Kasumi-1 (cell line): ENCODE measurements at places on chromosomes 6 and 20.

- peak; percentile 12 for DNase-seq
Observed at GRCh38 chr6:490251-491037, 98.9 kb downstream of the IRF4 start.

GRCh38 chr20:33862709-33863403 is 51.7 kb downstream of the CHMP4B start:
- DNase-seq = peak; percentile 18

GRCh38 chr6:9192405-9192909 is 757.1 kb upstream of the SLC35B3 start:
- no peak for DNase-seq

DNA sequence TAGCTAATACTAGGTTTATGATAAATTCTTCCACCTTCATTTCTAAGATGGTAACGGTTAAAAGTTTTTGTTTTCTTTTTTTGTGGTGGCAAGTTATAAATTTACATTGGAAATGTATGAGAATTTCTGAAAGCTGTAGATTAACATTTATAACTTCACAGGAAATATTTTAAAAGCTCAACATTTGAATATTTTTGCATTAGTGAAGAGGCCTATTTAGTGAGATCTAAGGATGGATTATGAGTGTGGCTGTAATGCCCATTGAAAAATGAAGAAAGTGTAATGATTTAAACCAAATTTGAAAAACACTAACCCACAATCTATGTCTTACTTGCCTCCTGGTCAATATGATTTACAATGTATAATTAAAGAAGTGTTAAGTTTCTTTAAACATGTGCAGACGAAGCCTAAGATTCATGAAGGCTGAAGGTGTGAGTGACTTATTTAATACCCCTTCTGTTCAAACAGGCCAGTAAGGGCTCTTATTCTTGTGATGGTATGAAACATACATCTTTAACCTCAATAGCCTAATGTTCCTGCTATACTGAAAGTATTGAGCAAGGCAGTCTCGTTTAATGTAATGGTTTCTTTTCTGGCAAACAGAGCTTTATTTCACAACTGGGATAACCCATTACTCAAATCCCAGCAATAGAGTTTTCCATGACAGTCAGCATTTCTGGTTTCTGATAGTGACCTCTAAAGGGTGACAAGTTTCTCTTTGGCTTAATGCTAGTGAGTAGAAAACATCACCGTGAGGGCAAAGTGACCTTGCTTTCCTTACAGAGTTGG is 13.2 kb downstream of the HDGFL1 start:
- no peak for DNase-seq

DNA sequence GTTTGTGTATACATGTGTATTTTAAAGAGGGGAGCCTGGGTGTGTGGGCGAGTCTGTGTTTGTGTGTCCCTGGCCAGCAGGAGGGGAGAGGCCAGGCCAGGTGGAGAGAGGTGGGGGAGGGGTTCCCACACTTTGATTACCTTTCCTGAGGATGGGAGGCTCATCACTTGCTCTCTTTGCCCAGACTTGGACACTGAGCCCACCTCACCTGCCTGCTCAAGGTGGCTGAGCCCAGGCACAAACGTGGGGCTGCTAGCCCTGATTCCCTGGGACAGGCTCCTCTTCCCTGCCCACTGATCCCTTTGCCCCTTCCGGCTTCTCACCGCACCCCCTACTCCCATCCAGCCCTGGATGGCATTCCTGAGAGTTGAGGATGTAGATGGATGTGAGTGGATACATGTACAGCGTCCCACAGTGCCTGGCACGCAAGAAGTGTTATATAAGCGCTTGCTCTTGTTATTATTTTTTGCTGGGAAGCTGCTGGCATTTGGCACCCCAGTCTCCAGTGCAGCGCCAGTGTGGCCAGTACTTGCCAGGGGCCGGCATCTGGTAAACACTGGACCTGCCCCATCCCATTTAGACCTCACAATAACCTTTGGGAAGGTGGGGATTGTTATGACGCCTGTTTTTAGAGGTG is 2.7 kb downstream of the CEBPB start:
- DNase-seq = no peak

DNA sequence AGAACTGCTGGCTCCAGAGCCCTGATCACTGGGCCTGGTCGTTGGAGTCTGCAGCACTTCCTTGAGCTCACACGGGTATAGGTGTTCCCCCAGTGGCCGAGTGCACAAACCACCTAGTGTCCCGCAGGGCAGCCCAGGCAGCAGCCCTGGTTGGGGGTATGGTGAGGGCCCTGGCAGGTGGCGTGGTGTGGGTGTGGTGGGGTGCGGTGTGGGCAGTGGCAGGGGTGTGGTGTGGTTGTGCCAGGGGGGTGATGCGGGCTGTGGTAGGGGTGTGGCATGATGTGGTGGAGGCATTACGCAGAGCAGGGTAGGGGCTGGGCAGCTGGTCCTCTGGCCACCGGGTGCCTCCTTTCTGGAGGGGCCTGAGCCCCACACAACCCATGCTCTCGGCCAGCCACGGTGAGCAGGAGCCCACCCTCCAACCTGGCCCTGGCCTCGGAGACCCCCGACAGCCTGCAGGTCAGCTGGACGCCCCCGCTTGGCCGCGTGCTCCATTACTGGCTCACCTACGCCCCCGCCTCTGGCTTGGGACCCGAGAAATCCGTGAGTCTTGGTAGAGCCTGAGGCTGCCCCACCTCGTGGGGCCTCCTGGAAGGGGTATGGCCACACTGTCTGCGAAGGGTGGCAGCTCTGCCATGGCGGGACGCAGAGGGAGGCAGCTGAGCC is 20.5 kb downstream of the COL20A1 start:
- DNase-seq = no peak

DNA sequence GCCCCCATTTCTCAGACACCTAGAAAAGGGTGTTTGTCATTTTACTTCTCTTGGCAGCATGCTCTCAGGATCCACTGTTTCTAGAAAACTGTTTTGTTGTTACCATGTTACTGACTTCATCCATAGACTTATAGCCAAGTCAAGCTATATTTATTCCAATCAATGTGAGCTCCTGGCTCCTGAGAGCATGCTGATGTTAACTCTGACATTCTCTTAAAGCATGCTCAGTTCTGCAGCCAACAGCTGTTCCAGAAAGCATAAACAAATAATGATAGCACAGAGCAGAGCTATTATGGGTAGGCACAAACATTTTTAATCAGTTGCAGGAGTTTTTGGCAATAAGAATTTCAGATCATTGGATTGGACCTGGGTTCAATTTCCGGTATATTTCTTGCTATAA is 92.4 kb upstream of the CEP85L start:
- DNase-seq = no peak

DNA sequence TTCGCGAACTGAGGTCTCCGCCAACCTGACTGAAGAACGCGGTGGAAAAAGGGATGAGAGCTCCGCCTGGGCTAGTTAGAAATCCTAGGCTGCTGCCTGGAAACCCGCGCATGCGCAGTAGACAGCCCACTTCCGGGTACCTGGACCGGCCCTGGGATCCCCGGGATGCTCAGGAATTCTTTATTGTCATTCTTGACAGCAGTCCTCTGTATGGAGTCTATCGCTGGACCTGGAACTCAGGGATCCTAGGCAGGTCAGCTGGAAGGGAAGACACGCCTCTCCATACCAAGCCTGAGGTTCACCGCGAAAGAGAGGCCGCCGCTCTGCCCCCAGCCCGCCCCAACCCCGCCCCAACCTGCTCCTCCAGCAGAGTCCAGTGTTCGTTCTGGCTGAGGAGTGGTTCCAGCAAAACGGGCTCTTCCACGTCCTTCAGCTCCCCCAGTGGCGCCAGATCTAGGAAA is 1379.2 kb upstream of the DEFB115 start:
- DNase-seq = peak; percentile 4

GRCh38 chr6:154380741-154381140 is 24.1 kb upstream of the IPCEF1 start:
- no peak for DNase-seq

DNA sequence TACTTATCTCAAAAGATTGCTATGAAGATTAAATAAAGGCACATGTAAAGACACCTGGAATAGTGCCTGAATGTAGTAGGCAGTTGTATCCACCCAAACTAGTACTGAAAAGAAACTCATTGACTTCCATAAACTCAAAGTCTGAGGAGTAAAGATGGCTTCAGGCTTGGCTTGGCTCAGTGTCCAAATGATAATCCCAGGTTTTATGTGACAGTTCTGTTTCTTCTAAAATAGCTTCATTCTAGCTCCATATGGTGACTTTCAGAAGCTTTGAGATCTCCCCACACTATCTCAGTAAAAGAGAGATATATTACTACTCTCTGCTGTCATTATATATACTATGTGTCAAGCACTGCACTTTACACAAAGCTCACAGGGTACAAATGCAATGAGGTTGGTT is 121.3 kb downstream of the DOK5 start:
- no peak for DNase-seq

DNA sequence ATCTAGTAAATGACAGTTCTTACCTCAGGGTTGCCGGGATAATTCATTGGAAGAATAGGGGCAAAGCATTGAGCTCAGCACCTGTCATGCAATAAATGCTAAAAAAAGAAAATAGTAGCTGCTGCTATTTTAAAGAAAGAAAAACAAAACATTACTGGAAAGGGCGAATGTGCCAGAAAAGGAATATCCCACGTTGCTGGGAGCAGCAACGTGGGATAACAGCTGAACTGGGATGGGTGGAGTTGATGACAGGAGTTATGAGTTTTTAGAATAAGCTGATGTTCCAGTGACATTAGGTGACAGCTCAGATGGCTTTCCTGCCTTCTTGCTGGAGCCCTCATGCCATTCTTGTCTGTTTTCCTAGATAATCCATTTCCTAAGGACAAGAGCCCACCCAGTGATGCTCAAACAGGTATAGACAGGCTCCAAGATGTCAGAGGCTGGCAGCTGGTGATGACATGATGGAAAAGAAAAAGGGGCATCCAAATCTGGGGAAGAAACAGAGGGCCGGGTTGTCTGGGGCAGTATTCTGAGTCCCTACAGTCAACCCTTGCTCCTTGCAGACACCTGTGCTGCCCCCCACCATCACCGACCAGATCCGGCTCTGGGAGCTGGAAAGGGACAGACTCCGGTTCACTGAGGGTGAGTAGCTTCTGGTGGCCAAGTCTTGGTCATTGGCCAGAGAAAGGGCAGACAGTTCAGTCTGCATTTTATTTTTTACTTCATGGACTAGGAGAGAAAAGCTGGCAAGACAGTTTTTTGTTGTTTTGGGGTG is 1.1 kb upstream of the VARS2 start:
- DNase-seq = no peak

DNA sequence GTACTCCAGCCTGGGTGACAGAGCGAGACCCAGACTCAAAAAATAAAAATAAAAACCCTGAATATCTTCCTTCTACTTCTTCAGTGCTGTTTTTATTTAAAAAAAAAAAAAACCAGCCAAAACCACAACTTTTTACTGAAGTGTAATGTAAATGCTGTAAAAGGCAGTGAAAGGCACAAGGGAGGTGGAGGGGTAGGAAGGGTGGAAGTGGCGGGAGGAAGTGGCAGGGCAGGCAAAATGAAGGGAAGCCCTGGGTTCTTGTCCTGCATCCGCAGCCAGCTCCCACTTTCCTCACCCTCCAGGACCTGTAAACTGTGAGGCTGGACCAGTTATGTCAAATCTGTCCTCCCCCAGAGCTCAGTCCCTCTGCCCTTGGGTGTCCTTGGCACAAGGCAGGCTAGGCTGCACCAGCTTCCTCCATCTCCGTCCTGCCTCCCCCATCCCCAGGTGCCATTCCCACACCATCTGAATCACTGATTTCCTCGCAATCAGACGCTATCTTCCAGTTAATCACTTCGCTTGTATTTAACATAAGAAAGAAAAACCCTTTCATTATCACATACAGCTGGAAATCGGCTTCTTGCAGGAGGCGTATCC is 13.7 kb upstream of the PANK2 start:
- peak; percentile 28 for DNase-seq

DNA sequence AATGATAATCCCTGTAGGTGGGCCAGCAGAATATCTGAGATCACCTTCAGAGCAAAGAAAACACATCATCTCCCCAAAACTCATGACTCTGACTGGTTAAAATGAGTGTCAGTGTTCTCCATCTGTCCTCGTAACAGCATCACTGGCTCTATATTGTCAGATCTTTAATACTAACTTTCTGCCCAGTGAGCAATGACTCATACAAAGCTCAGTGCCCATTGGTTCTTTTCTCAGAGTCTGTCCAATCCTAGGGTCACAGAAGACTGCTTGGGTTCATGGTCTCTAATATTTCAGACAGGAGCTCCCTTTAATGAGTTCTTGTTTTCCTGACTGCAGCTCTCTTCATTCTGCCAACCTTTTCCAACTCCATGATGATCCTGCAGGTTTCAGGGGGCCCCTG is 36.4 kb downstream of the HLA-DPB1 start:
- DNase-seq = peak; percentile 35

- no peak for DNase-seq
Observed at GRCh38 chr6:36920546-36920945, 34.0 kb upstream of the PI16 start.

GRCh38 chr20:37475252-37475651 is 45.8 kb upstream of the NNAT start:
- DNase-seq = no peak

DNA sequence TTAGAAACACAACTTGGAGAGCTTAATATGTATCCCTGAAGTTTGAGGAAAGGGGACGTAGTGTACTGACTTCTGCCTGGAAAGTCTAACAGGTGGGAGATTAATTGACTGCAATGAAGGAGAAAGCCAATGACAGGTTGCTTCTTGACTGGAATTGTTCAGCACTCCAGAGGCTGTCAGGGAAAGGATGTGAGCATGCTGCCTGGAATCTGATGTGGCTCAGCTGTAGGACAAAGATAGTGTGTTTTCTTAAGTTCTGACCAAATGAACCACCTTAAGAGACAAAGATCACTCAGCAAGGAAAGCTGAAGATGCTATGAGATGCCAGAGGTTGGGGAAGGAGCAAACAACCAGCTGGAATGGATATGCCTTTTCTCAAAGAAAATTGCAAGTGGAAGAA is 185.8 kb downstream of the PHF3 start:
- no peak for DNase-seq

DNA sequence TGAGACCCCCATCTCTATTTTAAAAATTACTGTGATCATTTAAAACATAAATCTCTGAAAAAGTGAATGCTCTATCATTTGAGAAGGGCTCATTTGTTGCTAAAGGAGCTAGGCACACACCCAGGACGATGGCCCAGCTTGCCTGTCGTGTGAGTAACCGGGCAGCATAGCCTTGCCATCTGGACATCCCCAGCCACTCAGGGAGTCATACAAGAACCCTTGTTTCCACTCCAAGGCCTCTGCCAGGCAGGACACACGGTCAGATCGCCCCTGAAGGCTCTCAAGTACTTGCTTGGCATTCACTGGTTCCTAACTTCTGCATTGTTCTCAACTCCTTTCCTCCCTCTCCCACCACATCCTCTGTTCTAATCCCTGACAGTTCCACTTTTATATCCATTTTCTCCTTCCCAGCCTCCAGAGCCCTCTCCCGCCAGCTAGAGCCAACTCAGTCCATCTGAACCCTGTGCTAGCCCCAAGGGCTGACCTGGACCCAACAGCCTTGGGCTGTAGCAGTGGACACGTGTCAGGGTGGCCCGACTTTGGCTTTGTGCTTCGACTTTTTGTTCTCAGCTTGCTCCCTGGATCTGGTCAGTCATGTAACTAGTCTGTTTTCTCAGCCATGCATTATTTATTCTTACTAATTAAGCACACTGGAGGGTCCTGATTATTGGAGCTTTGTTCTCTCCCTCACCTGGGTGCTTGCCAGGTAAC is 15.7 kb upstream of the EZR start:
- no peak for DNase-seq

GRCh38 chr20:24676353-24676977 is 207.0 kb downstream of the SYNDIG1 start:
- DNase-seq = no peak

- DNase-seq = no peak
Observed at GRCh38 chr6:378090-378957, 13.2 kb upstream of the IRF4 start.

GRCh38 chr20:41538810-41539596 is 79.2 kb downstream of the CHD6 start:
- no peak for DNase-seq

GRCh38 chr20:4702562-4703280 is 19.0 kb upstream of the PRND start:
- DNase-seq = no peak
